Stimulated activated CD4-positive, alpha-beta T cell treated with anti-CD3 and anti-CD28 coated beads, Interleukin-2, amount 100 ng/mL, for 48 hours (primary cell): ENCODE measurements at places on chromosomes 1 and 21.

DNA sequence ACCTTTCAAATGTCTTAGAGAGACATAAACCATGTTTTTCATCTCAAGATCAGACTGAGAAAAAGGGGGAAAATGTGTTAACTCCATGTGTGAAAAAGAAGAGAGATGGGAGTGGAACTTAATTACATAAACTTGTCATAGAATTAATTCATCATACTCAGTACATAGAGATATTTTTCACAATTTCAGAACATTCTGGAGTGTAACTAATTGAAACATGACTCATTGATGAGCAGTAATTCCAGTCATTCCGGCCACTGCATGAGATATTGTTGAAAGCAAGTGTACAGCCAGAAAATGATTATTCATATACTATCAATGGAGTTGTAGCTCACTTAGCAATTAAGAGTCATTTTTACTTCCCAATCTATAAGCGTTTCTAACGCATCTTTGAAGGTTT, 739.3 kb downstream of the LTN1 start:
- no peak for DNase-seq

DNA sequence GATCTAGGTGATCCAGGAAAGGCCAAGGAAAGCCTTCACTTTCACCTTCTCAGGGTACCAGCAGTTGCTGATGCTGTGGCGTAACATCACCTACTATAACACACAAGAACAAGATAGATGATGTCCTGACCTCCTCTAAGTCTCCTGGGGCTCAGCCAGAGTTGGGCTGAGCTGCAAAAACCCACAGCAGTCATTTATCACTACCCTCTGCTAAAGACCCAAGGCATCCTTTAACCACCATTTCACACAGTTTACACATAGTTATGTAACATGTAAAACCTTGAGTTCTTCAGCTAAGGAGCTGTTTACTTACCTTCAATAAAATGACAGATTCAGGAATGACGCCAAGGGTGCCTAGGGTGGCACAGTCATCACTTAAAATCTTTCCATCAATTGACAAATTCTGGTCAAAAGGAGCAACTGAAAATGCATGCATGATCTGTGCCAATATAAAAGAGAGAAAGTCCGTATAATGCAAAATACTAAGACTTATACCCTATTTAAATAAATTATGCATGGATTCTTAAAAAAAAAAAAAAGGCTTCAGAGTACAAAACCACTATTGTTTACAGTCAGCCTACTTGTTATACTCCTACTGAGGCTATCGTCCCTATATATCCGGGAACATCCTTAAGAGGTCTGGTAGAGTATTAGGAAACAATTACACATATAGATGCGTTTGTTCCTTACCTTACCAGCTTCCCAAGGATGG, 20.7 kb upstream of the RAP1GAP start:
- DNase-seq: no peak

DNA sequence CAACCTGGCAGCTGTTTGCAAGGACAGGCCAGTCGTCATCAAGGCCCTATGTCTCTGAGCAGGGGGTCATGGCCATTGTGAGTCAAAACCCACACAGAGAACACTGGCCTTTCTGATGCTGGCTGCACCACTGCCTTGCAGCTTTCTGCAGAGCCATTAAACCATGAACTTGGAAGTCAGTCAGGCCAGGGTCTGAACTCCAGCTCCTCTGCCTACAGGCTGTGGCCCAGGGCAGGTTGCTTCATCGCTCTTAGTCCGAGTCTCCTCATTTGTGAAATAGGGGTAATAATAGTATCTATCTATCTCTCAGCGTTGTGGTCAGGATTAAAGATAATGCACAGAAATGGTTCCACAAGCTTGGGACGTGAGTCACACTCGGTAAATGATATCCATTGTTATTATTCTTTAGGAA, 35.8 kb upstream of the HIVEP3 start:
- DNase-seq: no peak

- no peak for DNase-seq
Observed at GRCh38 chr21:36723371-36723881, 24.5 kb downstream of the SIM2 start.

DNA sequence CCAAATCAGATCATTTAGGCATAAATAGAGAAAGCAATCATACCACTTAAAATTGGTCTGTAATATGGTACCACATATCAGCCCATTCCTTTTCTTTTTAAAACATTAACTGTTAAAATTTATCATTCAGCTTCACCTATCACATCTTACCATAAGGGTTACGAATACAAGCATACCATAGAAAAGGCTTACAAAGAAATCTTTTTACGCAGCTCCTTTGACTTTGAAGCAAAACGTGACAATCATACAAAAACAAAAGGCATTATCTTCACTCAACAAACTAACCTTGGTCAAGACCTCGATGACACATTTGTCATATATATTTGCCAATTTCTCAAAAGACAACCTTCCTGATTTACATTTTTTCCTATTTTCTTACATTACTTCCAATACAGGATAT, 169.0 kb downstream of the SMYD3 start:
- no peak for DNase-seq

- no peak for DNase-seq
Observed at GRCh38 chr1:209911746-209912145, 26.3 kb upstream of the SYT14 start.

- DNase-seq: no peak
Observed at GRCh38 chr1:162954824-162955223, 93.8 kb upstream of the CCDC190 start.
